ENCODE measurements at places on chromosomes 7 and 10.

GRCh38 chr7:39987641-39988347 is 37.7 kb downstream of the CDK13 start:
- DNase-seq, result no peak

DNA sequence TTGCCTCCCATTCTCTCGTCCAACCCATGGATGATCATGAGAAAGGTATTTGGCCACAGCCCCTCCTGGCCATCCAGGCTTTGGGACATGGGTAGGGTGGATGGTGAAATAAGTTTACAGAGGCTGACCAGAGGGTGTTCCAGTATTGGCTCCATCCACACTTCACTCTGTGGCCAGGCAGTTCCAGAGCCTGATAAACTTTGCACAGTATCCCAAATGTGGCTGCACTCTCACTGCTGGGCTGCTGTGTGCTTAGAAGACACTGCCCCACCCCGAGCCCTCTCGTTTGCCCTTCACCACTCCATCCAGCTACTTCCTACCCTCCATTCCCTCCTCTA is 72.0 kb upstream of the ZMIZ1 start:
- DNase-seq, result no peak

GRCh38 chr10:126702181-126702580 is 31.7 kb upstream of the C10orf90 start:
- peak; percentile 52 for DNase-seq

- no peak for DNase-seq
Measured at GRCh38 chr10:101287183-101287996, 58.1 kb upstream of the LBX1 start.

DNA sequence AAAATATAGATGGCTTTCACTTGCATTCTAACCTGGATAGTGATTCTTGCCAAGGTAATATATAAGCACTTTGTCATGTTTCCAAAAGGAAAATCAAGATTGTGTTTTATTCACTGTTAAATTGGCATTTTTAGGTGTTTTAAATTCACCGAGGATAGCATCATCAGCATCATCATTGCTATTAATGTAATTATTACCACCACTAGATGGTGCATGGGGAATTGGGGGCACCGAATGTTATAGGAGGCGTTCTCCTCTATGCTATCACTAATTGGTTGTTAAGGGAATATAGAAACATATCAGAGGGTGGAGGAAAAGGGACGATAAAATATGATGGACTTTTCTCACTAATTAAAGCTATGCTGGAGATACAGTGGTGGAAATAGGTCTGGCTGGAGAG is 95.5 kb downstream of the CELF2 start:
- no peak for DNase-seq

DNA sequence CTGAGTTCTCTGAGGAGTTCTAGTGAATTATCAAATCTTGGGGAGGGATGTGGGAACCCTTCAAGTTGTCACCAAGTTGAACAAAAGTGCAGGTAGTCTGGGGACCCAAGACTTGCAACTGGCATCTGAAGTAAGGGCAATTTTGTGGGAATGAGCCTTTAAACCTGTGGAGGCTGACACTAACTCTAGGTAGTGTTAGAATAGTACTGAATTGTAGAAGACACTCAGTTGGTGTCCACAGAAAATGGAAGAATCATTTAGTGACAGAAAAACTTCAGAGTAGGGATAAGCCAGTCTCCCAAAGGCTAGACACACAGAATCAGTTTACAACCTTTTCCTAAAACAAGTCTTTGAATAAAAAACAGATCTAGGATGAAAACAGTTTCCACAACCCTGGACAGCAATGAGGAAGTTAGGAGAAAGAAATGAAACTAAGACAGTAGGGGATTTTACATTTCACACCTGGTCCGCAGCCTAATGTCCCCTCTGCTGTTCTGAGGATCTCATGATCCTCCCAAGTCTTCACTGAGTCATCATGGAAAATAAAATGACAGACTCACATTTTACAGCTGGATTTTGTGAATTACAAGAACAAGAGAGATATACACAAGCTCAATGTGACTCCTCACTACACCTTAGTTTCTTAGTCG is 23.0 kb upstream of the ING3 start:
- DNase-seq, result no peak

GRCh38 chr10:124227055-124227975 is 133.9 kb upstream of the CHST15 start:
- DNase-seq, result no peak

DNA sequence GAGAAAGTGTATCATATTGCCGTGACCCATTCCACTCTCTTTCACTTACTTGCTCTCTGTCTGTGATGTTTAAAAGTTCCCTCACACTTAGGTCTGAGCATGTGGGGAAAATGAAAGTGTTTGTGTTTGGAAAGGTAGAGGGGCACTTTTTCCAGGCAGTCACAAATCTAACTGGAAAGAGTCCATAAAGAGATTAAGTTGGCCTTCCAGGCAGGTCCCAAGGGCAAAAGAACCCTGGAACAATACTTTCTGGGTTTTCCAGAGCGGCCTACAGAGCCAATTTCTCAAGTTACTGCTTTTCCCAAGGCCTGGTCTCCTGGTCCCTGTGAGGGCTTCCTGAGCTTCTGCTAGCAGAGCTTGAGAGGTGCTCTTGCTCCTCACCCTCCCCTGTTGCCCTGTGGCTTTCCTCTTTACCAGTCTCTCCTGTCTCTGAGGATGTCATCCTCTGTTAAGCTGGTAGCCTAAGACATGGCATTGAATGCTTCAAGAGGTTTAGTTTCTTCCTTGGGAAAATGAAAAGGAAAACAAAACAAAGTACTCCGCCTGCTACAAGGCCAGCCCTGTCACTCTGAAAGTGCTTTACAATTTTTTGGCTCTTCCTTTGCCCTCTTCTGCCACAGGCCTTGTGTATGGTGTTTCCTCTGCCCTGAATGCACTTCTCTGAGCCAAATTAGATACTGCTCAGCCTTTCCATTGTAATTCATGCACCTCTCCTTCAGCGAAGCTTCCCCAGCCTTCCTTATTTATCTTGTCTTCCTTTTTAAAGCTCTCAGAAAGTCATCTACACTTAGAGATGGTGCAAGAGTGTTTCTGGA is 20.1 kb downstream of the TES start:
- DNase-seq, result no peak

GRCh38 chr10:60009276-60009675 is 102.9 kb upstream of the CCDC6 start:
- no peak for DNase-seq

GRCh38 chr7:106070567-106071254 is 41.4 kb downstream of the SYPL1 start:
- no peak for DNase-seq

DNA sequence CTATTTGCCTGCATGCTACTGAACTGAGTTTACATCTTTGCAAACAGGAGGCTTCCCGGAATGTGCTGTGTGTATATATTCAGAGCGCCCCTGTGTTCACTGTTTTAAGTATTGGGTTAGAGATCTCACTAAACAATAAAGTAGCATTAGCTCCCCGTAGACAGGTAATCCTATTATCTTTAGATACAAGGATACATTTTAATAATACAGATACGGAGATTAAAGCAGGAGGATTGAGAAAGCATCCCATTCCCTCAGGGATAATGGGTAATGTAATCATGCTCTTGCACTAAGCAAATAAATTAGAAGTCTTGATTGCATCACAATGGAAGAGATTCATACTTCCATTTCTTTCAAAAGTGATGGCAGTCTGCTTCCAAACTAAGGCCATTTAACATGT is 809.0 kb downstream of the NRG3 start:
- no peak for DNase-seq

GRCh38 chr10:124708922-124709520 is 35.2 kb downstream of the FAM53B start:
- DNase-seq, result no peak

GRCh38 chr7:120799813-120800475 is 58.0 kb downstream of the TSPAN12 start:
- DNase-seq, result no peak

- DNase-seq, result no peak
Measured at GRCh38 chr7:138095972-138096935, 20.0 kb downstream of the AKR1D1 start.

- no peak for DNase-seq
Measured at GRCh38 chr7:127715901-127716300, 63.9 kb downstream of the SND1 start.

DNA sequence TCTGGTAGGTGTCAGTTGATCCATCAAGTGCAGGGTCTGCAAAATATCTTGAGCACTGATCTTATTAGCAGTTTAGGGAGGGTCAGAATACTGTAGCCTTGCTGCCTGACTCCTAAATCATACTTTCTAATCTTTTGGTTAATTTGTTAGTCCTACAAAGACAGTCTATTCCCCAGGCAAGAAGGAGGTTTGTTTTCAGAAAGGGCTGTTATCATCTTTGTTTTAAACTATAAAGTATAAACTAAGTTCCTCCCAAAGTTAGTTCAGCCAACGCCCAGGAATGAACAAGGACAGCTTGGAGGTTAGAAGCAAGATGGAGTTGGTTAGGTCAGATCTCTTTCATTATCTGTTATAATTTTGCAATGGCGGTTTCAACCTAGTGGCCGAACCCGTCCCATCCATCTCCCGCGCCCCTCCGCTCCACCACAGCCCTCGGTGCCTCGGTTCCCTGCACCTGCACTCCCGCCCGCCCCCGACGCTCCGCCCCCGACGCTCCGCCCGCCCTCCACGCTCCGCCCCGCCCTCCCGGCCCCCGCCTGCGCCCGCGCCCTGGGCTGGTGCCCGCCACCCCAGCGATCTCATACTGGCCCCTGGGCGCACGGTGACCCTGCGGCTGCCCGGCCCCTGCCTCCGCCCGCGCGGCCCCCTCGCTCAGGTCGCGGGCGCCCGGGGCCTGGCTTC is at the start of gene ADCK2:
Gene ADCK2, plus strand, starts transcription at position 564 of the 681 bp plus-strand sequence. CDS start 386 bp downstream, outside the sequence.
- DNase-seq, result peak; percentile 96

DNA sequence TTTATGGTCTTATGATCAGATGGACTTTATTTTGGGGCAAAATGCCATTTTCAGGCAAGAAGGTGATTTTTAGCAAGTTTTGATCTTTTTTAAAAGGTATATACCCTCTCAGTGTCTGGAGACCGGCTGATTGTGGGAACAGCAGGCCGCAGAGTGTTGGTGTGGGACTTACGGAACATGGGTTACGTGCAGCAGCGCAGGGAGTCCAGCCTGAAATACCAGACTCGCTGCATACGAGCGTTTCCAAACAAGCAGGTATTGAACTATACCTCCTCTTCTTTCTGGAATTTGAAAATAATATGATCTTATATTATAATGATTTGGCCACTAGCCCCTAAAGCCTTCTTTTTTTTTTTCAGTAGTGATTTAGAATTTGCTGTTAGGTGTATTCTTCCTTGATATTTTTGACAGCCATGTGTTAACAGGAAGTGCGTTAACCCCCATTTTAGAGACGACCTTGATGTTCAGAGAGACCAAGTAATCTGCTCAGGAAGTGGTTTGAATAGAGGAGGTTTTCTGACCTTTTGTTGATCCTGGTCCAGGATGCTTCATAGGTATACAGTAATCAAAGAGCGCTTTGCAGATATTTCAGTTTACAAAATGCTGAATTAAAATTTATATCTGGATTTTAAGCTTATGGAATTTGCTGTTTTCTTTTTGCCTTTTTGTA is 6.2 kb downstream of the BUB3 start:
- DNase-seq, result no peak

- DNase-seq, result no peak
Measured at GRCh38 chr10:72692994-72693781, 1.2 kb downstream of the MCU start.

DNA sequence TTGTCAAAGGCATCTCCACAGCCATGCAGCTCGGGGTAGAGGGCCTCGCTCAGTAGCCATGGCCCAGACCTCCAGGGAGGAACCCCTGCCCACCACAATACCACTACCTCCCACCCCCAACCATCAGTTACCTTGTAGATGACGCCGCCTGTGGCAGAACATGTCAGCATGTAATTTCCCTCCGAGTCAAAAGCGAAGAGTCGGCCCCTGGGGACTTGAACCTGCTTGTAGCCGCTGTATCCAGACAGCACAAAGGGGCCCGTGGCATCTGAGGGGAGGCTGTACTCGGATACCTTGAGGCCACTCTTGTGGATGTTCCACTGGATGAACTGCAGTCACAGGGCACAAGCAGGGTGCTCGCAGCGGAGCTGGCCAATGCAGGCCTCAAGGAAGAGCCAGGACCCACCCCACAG is 16.3 kb upstream of the CYREN start:
- no peak for DNase-seq

DNA sequence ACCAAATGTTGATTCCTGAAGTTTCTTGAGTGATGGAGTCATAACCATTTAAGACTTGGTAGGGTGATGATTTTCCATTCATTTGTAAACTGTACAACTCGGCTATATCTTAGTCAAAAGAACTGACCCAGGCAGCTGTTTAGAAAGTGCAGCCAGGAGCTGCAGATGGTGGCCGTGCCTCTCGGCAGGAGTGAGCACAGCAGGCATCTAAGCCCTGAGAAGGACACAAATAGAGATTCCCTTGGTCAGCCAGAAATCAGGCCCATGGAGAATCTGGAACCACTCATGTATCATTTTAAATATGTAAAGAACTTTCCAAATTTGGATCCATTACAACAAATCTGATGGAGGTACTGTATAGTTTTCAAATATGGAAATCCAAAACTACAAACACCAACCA is 177.0 kb upstream of the AKR1E2 start:
- no peak for DNase-seq

DNA sequence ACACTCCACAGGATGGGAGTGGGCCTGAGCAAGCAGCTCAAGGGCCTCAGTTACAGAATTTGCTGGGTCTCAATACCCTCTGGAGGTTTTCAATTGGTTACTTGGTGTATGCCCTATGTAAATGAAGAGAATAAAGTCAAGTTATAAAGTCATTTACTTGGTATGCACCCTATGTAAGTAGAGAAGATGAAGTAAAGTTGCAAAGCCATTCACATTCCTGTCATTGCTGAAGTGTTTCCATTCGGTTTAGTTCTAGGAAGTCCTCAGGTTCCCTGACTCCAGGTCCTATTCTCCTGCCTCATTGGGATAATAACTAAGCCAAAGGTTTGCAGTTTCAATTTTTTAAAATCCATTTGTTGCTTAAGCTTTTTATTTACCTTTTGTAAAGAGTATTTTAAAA is 272.6 kb upstream of the NPSR1 start:
- DNase-seq, result peak; percentile 13

DNA sequence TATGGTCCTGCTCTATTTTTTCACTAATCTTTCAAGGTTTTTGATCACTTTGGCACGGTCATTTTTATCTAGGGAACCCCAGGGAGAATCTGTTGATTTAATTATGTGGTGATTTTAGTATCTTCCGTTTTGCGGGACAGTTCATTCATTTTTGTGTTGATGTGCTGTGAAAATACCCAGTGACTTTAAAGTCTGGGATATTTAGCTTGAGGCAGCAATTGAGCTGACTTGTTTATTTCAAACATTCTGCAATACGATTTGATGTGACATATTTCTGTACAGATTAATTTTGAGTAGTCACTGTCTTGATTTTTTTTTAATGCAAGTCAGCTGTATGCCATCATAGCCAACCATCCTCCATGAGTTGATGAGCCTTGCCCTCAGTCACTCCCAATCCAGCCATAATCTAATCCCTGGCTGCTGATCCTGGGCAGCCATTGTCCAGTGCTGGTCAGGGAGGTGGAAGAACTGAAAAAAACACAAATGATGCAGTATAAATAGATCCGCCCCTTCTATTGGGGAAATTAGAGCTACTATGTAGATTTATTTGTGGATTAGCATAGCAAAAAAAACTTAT is 183.4 kb downstream of the CCSER2 start:
- DNase-seq, result no peak
